ENCODE measurements at places on chromosomes 12 and 14. TPM values are rescaled to one million over a fixed set of nuclear protein-coding genes. Genes with fewer than 3 reads are reported as not detected.

Gene FAIM2
- total RNA-seq, result not detected

Gene GPR135
- 0.70 TPM for total RNA-seq

Gene HVCN1
- 0.65 TPM for total RNA-seq

Gene SLC39A5
- not detected for total RNA-seq

Gene TIMM9
- 70.1 TPM for total RNA-seq

Gene SMCO3
- total RNA-seq, result not detected

Gene EXOC3L4
- 1.0 TPM for total RNA-seq

Gene GOLGA5
- total RNA-seq, result 25.6 TPM

Gene ACOT6
- total RNA-seq, result not detected

Gene TCL1B
- total RNA-seq, result not detected

Gene HOXC6
- total RNA-seq, result 3.5 TPM

All from A549 treated with ZK216348 at 1 μM for 4 hours (cell line).